Ascending aorta (tissue), 2 donors: ENCODE measurements at places on chromosomes 4 and X.

GRCh38 chr4:11698846-11699590 lies 270.3 kb upstream of the HS3ST1 start:
- H3K27ac ChIP-seq: no peak overlapping the region
- DNase-seq: no peak
- H3K27me3 ChIP-seq: no peaks in the 10 kb centered on the region
- H3K4me1 ChIP-seq: no peaks in the 10 kb centered on the region

DNA sequence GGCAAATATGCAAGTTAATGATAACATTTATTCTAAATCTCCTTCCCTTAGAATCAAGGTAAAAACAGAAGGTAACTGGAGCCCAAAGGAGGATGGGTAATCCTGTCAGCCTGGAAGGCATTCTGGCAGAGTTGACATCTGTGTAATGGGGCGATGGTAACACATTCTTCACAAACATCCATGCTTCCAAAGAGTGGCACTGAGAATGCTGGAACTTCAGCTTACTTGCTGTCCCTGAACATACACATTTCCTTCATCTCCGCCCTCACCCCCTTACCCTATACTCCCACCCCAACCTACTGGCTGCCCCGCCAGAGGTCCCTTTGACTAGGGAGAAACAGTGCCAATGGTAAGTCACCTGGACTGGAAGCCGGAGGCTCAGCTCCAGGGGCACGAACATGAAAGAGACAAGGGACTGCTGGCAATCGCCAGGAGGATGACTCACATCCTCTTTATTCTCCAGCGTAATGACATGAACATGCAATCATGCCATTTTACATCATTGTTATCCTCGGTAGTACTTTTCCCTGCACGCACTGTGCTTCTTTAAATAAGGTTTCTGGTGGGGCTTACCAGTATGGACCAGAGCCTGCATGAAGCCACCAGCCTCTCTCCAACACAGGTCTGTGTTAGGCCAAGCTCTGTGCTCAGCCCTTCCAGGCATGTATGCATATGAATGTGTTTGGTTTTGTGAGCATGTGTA lies 694.2 kb upstream of the TENM3 start:
- H3K4me3 ChIP-seq: no peak overlapping the region
- no peak overlapping the region for H3K27ac ChIP-seq
- no peaks in the 10 kb centered on the region for H3K36me3 ChIP-seq
- H3K4me1 ChIP-seq: no peaks in the 10 kb centered on the region

DNA sequence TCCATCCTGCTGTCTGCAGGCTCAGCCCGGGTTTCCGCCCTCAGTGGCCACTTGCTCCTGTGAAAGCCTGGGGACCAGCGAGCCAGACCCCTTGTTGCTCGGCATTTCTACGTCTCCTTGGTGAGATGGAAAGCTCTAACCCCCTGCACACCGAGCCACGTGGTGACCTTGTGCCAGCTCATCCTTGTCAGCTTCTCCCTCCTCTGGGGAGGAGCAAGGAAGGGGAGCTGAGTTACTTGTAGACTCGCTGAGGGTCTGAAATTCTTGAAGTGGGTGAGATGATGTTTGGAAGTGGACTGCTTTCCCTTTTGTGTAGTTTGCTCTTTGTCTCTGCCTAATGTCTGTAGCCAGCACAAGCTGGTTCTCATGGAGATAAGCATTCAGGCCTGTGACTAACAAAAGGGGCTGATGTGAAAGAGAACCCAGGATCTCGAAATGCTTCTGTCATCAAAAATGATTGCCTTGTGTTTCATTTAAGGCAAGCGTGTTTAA lies 29.3 kb downstream of the RGS12 start:
- H3K27ac ChIP-seq: no peak overlapping the region
- no peaks in the 10 kb centered on the region for H3K4me1 ChIP-seq

GRCh38 chr4:164526933-164527583 lies 226.9 kb upstream of the SMIM31 start:
- no peaks in the 10 kb centered on the region for H3K27me3 ChIP-seq
- no peak overlapping the region for H3K27ac ChIP-seq
- no peaks in the 10 kb centered on the region for H3K36me3 ChIP-seq
- no peak overlapping the region for H3K4me3 ChIP-seq
- no peaks in the 10 kb centered on the region for H3K4me1 ChIP-seq

GRCh38 chr4:24686866-24687692 lies 102.7 kb upstream of the DHX15 start:
- H3K36me3 ChIP-seq: no peaks in the 10 kb centered on the region
- DNase-seq: no peak
- H3K4me1 ChIP-seq: no peaks in the 10 kb centered on the region
- no peaks in the 10 kb centered on the region for H3K27me3 ChIP-seq

- H3K4me1 ChIP-seq: peaks cover 11% of the 10 kb centered on the region
- no peaks in the 10 kb centered on the region for H3K27me3 ChIP-seq
- H3K4me3 ChIP-seq: no peak overlapping the region
- DNase-seq: no peak
- no peaks in the 10 kb centered on the region for H3K36me3 ChIP-seq
- no peak overlapping the region for H3K27ac ChIP-seq
Measured at GRCh38 chr4:113602646-113603228, 158.8 kb downstream of the CAMK2D start.

- H3K27ac ChIP-seq: no peak overlapping the region
- H3K36me3 ChIP-seq: no peaks in the 10 kb centered on the region
- DNase-seq: no peak
- no peaks in the 10 kb centered on the region for H3K4me1 ChIP-seq
- H3K27me3 ChIP-seq: no peaks in the 10 kb centered on the region
- H3K4me3 ChIP-seq: no peak overlapping the region
Measured at GRCh38 chrX:57929373-57929772, 19.1 kb upstream of the ZXDA start.

- no peak overlapping the region for H3K4me3 ChIP-seq
- H3K4me1 ChIP-seq: no peaks in the 10 kb centered on the region
- no peak overlapping the region for H3K27ac ChIP-seq
- no peak for DNase-seq
- no peaks in the 10 kb centered on the region for H3K36me3 ChIP-seq
- H3K27me3 ChIP-seq: no peaks in the 10 kb centered on the region
Measured at GRCh38 chr4:152273343-152273742, 262.5 kb downstream of the FBXW7 start.

GRCh38 chr4:17510582-17510981 lies 1.3 kb downstream of the QDPR start:
- peaks cover 8% of the 10 kb centered on the region for H3K36me3 ChIP-seq
- no peak for DNase-seq
- peak overlapping the region; percentile 100 for H3K4me3 ChIP-seq
- H3K27ac ChIP-seq: peak overlapping the region; percentile 80
- H3K27me3 ChIP-seq: no peaks in the 10 kb centered on the region

GRCh38 chr4:10347815-10348214 lies 109.4 kb downstream of the ZNF518B start:
- no peaks in the 10 kb centered on the region for H3K27me3 ChIP-seq
- H3K27ac ChIP-seq: no peak overlapping the region
- no peak for DNase-seq
- no peaks in the 10 kb centered on the region for H3K36me3 ChIP-seq

GRCh38 chr4:8383451-8384160 lies 56.9 kb downstream of the ACOX3 start:
- no peak overlapping the region for H3K27ac ChIP-seq
- H3K4me1 ChIP-seq: no peaks in the 10 kb centered on the region
- H3K4me3 ChIP-seq: no peak overlapping the region
- DNase-seq: no peak

DNA sequence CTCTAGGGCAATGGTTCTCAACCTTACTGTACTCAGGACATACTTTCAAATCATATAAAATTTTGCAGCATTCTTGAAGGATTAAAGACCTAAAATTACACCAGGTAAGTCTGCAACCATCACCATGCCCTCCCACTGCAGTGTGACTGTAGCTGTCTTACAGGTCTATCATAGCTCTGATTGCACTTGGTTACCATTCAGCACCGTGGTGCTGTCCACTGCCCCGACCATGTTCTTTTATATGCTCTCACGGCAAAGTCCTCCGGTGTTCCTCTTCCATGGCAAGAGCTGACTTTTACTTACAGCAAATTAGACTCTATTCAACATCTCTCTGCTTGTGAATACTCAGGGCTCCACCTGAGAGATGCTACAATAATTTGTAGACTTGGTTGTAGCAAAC lies 11.5 kb downstream of the CRMP1 start:
- no peaks in the 10 kb centered on the region for H3K27me3 ChIP-seq
- DNase-seq: no peak
- no peaks in the 10 kb centered on the region for H3K36me3 ChIP-seq
- H3K4me3 ChIP-seq: no peak overlapping the region

GRCh38 chr4:176671532-176671931 lies 121.2 kb downstream of the VEGFC start:
- H3K27ac ChIP-seq: peak overlapping the region; percentile 28
- H3K4me3 ChIP-seq: no peak overlapping the region
- H3K27me3 ChIP-seq: no peaks in the 10 kb centered on the region
- no peaks in the 10 kb centered on the region for H3K36me3 ChIP-seq
- DNase-seq: peak; percentile 72

DNA sequence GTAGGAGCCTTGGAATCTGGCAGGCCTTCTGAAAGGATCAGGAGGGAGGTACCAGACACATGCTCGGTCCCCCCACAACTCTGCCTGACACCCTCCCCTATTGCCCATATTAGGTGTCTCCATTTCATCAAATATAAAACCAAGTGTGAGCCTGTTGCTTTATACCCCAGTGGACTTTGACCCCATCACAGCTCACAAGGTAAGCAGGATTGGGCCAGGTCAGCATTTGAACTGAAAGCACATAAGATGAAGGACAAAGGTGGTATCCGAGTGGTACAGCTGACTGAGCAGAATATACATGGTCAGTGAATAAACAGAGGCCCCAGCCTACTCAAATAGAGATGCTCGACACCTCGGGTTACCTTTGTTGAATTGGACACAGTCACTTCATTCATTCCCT lies 20.0 kb downstream of the SLC25A43 start:
- H3K4me3 ChIP-seq: no peak overlapping the region
- H3K27ac ChIP-seq: no peak overlapping the region
- peaks cover 7% of the 10 kb centered on the region for H3K36me3 ChIP-seq
- DNase-seq: no peak

DNA sequence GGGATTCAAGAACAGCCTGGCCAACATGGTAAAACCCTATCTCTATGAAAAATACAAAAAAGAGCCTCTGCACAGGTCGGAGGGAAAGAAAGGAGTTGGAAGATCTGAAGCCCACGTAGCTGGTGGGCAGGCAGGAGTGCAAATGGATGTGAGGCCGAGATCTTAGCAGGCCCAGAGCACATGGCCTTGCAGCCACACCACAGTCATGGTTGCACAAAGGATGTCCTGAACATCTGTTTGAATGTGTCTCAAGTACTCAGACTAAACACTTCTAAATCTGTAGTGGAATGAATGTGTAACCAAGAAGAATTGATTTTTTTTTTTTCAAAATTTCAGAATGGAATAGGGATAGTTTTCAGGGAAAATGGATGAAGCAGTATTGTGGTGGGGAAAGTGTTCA lies 10.8 kb downstream of the CA5B start:
- peak overlapping the region; percentile 89 for H3K27ac ChIP-seq
- peaks cover 3% of the 10 kb centered on the region for H3K4me1 ChIP-seq
- no peaks in the 10 kb centered on the region for H3K36me3 ChIP-seq
- DNase-seq: no peak
- no peak overlapping the region for H3K4me3 ChIP-seq

DNA sequence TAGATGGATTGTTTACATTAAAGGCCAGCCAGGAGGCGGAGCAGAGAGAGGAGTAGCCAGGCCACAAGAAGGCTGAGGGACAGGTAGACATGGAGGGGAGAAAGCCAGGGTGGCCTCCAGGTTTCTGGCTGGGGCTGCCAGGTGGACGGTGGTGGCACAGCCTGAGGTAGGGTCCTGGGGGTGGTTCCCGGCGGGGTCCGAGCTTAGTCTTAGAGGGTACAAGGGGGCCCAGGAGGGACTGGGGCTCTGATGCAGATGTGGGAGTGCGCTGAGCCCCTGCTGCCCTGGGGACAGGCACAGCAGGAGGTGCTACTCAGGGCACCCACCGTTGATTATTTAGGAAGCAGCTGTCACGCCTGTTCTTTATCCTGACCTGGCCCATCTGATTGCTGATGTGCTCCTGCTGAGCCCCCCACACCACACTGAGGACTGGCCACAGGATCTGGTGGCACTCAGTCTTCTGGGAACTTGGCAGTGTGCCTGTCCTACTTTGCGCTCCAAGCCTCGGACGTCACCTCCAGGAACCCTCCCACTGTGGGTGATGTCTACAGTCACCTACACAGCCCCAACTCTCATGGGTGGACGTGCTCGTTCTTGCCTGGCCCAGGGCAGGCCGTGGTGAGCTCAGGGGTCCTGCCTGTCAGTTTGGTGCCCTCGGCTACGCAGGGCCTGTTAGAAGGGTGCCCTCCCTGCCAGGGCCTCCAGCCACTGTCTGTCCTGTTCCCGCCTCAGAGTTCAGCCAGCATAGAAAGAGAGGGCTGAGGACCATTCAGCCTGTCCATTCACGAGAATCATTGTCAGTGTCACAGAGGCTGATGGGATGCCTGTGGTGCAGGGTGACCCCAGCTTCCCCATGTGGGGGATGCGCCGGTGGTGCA lies 12.0 kb downstream of the WFS1 start:
- H3K4me3 ChIP-seq: no peak overlapping the region
- peaks cover 9% of the 10 kb centered on the region for H3K4me1 ChIP-seq
- no peaks in the 10 kb centered on the region for H3K27me3 ChIP-seq
- peaks cover 57% of the 10 kb centered on the region for H3K36me3 ChIP-seq
- DNase-seq: peak; percentile 80
- H3K27ac ChIP-seq: peak overlapping the region; percentile 54

- no peaks in the 10 kb centered on the region for H3K27me3 ChIP-seq
- no peak for DNase-seq
- H3K4me3 ChIP-seq: no peak overlapping the region
- H3K27ac ChIP-seq: no peak overlapping the region
- H3K36me3 ChIP-seq: no peaks in the 10 kb centered on the region
Measured at GRCh38 chr4:71382900-71383560, 44.2 kb downstream of the SLC4A4 start.

GRCh38 chr4:165204462-165204830 lies 2.9 kb upstream of the KLHL2 start:
- no peak overlapping the region for H3K27ac ChIP-seq
- H3K27me3 ChIP-seq: no peaks in the 10 kb centered on the region
- peaks cover 4% of the 10 kb centered on the region for H3K4me1 ChIP-seq
- no peak for DNase-seq

DNA sequence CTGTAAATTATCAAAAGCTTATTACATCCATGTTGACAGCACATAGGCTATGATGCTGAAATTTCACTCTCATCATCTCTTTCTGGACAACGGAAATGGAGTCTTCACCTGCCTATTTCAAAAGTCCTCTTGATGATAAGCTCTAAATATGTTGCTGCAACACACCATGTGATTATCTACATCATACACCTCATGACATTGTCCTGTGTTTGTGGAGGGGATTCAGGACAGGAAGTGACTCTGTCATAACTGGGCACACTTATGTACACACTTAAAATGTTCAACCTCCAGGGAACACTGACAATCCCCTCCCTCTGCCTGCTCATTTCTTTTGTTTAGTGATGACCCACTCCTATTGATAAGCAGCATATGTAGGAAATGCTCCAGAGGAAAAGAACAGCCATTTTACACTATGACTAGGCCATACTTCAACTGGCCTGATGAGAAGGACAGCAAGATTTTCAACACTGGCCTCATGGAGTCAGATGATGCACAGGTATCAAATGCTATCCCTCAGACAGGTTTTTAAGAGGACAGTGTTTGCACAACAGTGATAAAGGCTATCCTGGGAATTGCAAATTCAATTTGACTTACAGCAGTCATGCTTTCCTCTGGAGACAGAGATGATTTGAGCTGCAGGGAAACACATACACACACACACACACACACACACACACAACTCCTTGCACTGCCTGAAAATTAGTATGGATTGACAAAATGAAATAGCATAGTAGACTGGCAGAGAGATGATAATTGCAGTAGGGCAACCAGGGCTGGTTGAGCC lies 163.3 kb upstream of the RASGEF1B start:
- no peaks in the 10 kb centered on the region for H3K36me3 ChIP-seq
- DNase-seq: no peak
- no peaks in the 10 kb centered on the region for H3K4me1 ChIP-seq
- H3K27ac ChIP-seq: no peak overlapping the region
- no peak overlapping the region for H3K4me3 ChIP-seq
- no peaks in the 10 kb centered on the region for H3K27me3 ChIP-seq
